Stimulated activated CD4-positive, alpha-beta T cell treated with anti-CD3 and anti-CD28 coated beads, Interleukin-4, amount 100 ng/mL, for 24 hours (primary cell): ENCODE measurements at places on chromosomes 7 and 10.

DNA sequence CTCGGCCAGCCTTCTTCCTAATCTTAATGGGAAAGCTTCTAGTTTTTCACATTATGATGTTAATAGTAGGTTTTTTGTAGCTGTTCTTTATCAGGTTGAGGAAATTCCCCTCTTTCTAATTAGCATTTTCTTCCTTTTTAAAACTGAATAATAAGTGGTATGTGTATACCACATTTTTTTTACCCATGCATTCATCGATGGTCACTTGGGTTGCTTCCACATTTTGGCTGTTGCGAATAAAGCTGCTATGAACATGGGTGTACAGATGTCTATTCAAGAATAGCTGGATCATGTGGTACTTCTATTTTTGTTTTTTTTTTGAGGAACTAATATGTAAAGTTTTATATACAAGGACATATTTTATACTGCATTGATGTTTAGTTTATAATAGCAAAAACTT is 44.3 kb downstream of the NRF1 start:
- no peak for DNase-seq

DNA sequence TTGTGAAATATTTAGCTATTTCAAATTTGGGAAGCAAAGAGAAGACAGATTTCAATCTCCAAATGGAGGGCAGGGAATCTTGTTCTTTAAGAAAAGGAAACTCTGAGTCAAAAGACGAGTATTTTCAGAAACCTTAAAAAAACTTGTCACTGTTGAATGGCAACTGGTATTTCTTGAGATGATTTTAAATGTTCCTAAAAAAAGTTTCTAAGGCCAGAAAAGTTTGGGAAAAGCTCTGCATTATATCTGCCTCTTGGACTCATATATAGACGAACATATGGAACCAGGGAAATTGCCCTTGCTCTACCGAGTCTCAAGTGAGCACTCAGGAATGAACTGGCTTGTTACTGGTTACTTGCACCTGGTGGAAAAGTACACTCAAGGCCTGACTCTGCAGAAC is 69.5 kb downstream of the ADAM22 start:
- DNase-seq: no peak

GRCh38 chr10:69769395-69769992 is 32.2 kb upstream of the COL13A1 start:
- DNase-seq: no peak

- no peak for DNase-seq
Observed at GRCh38 chr7:79610748-79611304, 157.4 kb upstream of the MAGI2 start.

DNA sequence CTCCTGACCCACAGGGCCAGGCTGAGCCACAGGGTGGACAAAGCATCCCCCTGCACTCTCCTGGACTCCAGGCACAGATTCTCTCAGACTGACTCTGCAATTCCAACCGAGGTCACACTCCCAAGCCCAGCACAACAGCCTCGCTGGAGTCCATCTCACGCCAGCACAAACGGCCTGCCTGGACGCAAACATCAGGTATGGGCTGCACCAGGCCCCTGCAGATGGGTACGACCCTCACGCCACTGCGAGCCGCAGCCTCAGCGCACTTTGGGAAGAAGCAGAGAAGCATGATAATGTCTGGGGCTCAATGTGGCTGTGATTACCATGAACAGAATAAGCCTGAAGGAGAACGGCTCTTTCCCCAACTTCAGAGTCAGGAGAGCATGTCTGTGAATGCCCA is 66.4 kb upstream of the CFAP46 start:
- no peak for DNase-seq
